NCI-H1436 (cell line): ENCODE measurements at places on chromosomes 1 and 21.

- no peak for DNase-seq
These were observed 10.4 kb downstream of the TRABD2B start for GRCh38 chr1:47986761-47987200.

GRCh38 chr1:179043266-179043665 is 17.6 kb downstream of the FAM20B start:
- DNase-seq, result no peak

DNA sequence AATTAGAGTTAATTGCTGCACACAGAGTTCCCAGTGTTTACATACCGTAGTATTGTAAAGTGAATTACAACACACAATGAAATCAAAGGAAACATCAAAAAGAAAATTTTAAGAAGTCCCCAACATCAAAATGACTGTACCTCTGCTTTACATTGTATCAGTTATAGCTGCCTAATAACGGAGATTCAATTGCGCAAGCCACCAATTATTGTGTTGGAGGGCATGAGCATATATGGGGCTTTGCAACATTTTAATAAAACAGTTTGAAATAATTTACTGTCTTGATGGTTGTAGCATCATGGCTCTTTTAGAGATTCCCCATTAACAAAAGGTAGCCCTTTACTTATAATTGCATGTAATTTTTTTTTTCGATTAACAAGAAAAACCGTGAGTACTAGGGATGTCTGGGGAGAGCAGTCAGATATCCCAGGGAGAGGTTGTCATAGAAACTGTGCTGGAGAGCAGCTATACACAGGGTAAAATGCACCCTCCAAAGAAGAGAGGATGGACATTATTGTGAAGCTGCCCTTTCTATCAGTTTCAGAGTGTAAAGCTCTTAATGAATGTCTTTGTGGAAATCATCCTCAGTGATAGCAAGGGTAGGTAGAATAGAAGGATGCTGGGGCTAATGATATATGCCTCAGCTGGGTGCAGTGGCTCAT is 55.9 kb upstream of the BTG3 start:
- DNase-seq, result no peak

DNA sequence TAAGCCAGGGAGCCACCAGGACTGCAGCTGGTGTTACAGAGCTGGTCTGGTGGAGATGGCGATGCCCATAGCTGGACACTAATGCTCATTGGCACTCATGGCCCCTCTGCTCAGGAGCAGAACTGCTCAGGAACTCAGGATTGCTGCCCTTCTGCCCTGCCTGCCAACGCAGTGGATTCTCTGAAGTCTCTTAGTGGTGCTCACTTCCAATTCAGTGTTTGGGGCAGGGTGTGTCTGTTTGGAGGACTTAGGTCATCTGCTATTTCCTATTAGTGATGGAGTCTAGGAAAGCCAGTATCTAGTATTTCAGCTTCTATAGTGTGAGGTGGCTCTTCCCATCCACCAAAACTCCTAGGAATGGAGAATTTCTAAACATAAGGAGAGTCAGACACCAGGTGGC is 29.1 kb downstream of the S100A10 start:
- DNase-seq, result no peak

DNA sequence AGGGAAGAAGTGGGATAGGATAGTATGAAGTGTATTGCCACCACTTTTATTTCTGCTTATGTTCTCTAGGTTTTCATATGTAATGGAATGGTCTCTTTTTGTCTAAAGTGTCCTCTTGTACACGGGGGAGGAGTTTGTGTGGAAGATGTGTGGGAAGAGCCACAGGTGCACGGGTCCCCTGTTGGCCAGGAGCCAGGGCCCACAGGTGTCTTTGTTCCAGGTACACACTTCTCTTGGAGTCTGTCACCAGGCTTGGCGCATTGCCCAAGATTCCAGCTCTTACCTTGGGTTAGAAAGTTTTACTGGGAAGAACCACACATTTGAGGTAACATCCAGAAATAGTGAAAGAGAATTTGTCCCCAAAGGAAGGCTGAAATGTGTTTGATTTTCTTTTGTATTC is 10.5 kb downstream of the TENT5C start:
- no peak for DNase-seq

- no peak for DNase-seq
These were observed 11.6 kb downstream of the ADAM30 start for GRCh38 chr1:119884711-119885110.

DNA sequence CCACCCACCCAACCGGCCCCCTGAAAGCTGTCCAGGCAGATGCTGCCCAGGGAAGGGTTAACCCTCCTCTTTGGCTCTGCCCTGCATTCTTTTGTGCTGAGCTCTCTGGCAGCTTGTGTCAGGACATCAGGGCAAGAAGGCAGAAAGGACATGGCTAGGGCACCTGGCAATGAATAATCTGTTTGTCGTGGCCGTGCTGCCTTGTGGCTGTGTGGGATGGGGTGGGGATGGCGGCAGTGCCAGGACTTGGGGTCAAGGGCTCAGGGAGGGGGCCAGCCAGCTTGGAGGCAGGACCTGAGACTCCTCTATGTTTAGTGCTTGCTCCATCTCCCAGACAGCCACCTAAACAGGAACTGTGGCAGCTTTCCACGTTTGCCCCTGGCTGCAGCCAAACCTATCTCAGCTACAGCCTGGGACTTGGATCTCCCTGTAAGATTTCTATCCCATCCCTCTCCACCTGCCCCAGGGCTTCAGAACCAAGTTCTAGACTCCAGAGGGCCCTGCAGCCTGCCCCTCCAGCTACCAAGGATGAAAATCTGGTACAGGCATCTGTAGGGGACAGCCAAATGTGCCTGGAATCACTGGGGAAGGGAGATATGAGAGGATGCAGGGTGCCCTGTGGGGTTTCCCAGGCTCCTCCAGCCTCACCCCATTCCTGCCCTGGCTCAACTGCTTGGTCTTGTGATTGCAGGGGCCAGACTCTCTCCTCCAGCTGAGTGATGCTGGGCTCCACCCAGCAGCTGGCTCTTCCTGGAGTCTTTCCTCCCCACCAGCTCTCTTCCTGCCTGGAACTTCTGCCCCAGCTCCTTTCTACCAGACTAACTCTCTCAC is 9.6 kb upstream of the GPR37L1 start:
- DNase-seq, result no peak

GRCh38 chr1:10450836-10451235 is 1.0 kb downstream of the CORT start:
- DNase-seq, result no peak

- no peak for DNase-seq
These were observed 20.6 kb upstream of the CENPF start for GRCh38 chr1:214582289-214582891.

GRCh38 chr1:97094247-97094972 is 372.8 kb downstream of the PTBP2 start:
- no peak for DNase-seq

DNA sequence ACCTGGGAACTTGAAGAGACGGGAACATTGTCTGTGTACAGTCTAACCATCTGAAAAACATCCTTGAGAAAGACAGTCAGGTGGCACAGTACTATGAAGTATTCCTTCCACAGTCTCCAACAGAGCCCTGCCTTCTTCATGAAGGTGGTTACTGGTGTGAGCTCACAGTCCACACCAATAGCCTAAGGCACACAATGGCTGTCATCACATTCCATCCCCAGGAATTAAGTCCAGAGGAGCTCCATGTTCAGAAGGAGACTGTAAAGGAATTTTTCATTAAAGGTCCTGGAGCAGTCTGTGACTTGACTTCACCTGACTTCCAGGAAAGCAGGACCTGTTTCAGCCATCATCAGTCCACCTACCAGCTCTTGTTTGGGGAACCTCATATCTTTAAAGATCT is 180.2 kb downstream of the C1orf21 start:
- no peak for DNase-seq

- DNase-seq, result no peak
These were observed 29.1 kb upstream of the SOAT1 start for GRCh38 chr1:179264507-179264906.

- DNase-seq, result no peak
These were observed 77.6 kb downstream of the EVI5 start for GRCh38 chr1:92707292-92707691.

GRCh38 chr1:19089524-19089923 is 120.5 kb downstream of the UBR4 start:
- DNase-seq, result no peak

DNA sequence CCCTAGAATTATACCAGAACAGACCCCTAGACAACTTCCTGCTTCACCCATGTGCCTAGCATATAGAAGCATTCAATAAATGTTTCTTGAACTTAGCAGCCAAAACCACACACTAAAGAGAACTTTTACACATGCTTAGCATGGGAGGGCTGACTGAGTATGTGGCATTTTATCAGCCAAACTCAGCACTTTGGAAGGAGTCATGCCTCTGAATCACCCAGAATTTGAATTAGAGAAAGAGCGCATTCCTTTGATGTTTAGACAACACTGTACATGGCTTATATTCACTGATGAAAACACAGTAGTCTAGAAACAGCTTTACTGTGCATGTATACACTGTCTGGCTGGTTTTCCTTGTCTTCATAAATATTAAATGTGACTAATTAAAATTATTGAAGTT is 26.1 kb downstream of the SPAG17 start:
- no peak for DNase-seq

GRCh38 chr1:55696181-55696754 is 481.1 kb upstream of the USP24 start:
- no peak for DNase-seq

- no peak for DNase-seq
These were observed 19.1 kb downstream of the CD101 start for GRCh38 chr1:117020526-117021156.

GRCh38 chr1:172900376-172900997 is 150.3 kb downstream of the TNFSF18 start:
- DNase-seq, result no peak

DNA sequence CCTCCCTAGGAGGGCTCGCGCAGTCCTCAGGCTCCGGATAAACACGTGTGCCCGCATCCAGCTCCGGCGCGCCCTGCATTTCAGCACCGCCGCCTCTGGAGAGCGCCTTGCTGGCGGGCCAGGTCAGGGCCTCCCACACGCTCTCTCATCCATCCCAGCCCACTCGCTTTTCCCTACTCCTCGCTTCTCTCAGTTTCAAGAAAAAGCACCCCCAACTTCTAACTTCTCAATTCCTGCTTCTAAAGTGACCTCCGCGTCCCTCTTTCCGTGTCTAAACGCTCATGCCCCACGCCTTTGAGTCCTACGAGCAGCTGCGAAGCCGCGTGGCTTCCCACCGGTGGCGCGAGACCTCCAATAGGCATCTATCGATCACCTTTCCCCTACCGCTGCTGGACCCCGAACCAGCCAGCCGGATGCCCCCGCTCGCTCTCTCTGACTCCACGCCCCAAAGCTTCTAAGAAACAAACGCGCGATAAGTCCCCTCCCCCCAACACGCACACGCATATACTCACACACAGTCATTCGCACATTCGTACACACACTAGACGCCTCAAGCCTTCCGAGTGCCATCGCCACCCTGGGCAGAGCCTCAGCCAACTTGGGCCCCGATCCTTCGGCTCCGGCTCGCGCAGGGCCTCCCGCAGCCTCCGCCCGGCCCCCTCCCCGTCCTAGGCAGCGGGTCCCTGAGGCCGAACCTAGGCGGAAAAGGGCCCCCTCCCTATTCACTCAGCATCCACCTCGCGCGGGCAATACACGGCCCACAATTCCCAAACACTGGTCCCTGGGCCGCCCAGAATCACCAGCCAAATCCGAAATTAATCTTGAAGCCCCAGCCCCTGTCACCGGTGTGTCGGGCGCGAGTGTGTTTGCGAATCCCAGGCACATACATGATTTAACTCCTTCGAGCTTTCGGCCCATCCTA is 1.1 kb downstream of the NMNAT2 start:
- DNase-seq, result no peak

DNA sequence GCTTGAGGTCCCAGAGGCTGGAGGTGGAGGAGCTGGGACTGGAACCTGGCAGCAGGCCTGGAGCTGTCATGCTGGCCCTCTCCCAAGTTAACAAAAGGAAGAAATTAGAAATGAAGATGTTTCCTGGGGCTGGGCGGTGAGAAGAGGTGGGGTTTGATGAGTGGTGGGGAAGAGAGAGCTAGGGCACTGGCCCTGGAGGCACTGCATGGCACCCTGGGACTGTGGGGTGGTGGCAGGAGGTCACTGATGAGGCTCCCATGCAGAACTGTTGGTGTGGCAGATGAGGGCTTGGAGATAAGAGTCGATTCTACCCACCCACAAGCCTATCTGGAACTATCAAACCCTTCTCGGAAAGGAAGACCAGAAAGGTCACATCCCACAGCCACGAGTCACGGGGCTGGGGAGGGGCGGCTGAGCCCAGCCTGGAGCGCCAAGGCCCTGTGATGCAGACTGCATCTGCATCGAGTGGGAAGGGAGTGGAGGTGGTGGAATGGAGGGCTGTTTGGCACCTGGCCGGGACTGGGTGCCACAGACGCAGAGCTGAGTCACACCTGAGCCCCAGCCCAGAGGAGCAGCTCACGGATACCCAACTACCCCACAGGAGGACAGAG is 29.4 kb downstream of the MRPL37 start:
- DNase-seq, result no peak

DNA sequence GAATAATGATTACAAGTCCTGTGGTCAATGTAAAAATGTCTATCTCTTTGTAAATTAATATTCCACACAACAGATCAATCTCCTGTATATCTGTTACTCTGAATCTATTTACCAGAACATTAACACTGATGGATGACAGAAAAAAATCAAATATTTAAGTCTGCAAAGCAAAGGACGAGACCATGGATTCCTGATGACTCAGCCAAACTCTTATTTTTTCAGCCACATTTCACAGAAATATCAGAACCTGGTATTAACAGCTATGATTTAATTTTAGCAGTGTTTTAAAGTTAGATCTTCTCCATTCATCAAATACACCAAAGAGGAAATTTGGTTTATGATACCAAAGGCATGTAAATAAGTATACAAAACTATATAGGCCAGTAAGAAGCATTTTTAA is 46.1 kb downstream of the FAF1 start:
- DNase-seq, result no peak

DNA sequence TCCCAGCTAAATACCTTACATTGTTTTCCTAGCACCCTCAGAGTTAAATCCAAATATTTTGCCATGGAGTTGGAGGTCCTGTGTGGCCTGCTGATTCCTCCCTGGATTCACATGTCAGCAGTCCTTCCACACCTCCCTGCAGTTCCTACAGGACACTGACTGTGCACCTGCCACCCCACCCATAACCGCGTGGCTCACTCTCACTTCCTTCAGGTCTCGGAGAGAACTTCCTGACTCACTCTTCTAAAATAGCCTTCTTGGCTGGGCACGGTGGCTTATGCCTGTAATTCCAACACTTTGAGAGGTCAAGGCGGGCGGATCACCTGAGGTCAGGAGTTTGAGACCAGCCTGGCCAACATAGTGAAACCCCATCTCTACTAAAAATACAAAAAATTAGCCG is 8.4 kb upstream of the CAMTA1 start:
- no peak for DNase-seq

DNA sequence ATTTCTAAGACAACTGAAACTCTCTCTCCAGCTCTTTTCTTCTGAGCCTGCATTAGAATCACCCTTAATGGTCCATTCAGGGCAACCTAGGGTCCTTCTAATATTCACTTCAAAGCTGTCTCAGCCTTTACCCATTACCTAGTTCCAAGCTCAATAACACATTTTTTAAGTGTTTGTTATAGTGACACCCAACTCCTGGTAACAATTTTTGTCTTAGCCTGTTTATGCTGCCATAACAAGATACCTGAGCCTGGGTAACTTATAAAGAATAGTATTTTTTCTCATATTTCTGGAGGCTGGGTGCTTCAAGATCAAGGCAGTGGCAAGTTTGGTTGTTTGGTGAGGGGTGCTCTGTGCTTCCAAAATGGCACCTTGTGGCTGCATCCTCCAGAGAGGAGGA is 531.5 kb upstream of the USP24 start:
- DNase-seq, result no peak
